Foreskin melanocyte (primary cell): ENCODE measurements at places on chromosomes 2 and 18.

- no peak for DNase-seq
Measured at GRCh38 chr2:20637147-20637546, 13.8 kb downstream of the HS1BP3 start.

GRCh38 chr2:74079522-74080341, 68.0 kb downstream of the BOLA3 start:
- DNase-seq: no peak

DNA sequence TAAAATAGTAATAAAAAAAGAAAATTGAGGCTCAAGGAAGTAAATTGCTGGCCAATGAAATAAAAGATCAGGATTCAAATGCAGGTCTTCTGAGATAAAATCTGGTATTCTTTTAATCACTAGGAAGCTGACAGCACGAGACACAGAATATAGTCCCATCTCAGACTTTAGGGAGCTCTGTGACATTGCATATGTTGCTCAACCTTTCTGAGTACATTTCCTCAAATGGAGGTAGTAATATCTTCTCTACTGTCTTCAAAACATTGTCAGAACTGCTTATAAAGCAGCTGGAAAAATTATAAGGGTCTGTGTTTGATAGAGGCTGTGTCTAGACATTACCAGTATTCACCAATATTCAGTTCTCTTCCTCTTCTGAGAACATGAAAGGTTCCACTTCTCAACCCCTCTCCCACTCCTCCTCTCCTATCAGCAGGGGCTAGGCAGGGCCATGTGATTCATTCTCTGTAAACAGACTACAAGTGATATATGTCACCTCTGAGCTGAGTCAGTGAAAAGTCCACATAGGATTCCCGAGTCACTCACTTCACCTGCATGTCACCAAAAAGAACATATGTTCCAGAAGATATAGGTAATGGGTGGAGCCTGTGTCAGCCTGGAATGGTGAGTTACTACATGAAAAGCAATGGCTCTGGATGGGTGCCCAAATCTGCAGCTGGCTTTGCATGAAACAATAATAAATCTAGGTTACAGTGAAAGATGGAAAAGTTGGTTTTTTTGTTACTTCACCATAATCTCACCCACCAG, 7.1 kb downstream of the KCNE4 start:
- no peak for DNase-seq

- no peak for DNase-seq
Measured at GRCh38 chr2:126381091-126381490, 274.9 kb upstream of the GYPC start.

- no peak for DNase-seq
Measured at GRCh38 chr2:224545884-224546644, 39.1 kb downstream of the CUL3 start.

DNA sequence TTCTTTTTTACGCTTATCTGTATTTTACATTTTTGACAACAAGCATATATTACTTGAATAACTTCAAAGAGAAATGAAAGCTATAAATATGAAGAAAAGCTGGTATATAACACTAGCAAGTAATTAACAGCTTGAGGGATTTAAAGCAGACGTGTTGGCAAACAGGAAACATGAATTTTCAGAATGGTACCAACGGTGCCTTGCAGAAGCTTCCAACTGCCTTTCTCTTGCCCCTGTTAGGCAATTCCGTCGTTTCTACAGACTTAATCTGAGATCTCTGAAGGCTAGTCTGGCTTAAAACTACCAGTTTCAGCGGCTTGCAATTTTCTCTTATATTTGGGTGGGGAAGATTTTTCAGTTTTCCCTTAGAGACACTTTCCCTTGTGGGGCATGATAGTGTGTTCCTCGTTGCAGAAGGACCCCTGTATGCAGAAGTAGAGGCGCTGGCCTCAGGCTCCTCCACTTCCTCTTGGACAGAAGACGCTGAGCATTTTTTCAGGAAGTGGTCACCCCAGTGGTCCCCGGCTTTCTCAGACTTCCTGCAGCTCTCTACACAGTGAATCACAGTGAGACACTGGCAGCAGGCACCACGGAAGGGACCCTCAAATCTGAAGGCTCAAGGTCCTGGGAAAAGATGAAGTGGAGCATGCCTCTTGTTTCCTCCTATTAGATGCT, 56.2 kb upstream of the SLC16A14 start:
- DNase-seq: no peak

- peak; percentile 23 for DNase-seq
Measured at GRCh38 chr18:68735483-68736343, 20.8 kb upstream of the TMX3 start.

GRCh38 chr18:45503990-45504389, 111.3 kb upstream of the SLC14A2 start:
- DNase-seq: no peak

GRCh38 chr2:109601783-109602182, 12.0 kb downstream of the SEPTIN10 start:
- no peak for DNase-seq

DNA sequence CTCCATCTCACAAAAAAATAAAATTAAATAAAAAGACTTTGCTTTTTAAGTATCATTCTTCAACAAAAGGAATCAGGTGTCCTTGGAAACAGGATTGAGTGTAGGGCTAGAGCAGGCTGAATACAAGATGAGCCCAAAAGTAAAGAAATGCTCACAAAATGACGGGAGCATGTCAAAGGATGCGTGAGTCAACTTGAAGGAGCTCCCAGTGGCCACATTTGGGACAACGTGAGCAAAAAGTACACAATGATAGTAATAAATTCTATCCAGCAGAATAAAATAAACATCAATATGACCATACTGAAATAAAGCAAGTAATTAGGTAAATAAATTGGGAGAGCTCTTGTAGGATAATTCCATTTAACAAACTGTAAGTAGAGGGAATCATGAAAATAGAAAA, 220.7 kb downstream of the PHLPP1 start:
- no peak for DNase-seq

DNA sequence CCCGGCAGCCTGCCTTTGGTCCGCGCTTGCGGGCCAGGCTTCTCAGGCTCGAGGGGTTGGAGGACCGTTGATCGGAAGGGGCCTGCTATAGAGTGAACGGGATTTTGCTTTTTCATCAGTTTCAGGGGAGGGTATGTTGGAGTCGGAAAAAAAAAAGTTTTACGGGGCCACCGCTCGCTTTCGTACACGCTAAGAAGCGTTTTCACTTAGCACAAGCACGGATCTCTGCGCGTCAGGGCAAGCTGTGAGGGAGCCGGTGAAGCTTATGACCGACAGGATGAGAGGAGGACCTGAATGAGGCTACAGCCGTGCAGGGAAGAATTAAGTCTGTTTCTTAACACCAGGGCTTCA, 443 bp downstream of the CPSF3 start:
- no peak for DNase-seq

GRCh38 chr2:156215656-156216055, 116.9 kb downstream of the NR4A2 start:
- DNase-seq: no peak

DNA sequence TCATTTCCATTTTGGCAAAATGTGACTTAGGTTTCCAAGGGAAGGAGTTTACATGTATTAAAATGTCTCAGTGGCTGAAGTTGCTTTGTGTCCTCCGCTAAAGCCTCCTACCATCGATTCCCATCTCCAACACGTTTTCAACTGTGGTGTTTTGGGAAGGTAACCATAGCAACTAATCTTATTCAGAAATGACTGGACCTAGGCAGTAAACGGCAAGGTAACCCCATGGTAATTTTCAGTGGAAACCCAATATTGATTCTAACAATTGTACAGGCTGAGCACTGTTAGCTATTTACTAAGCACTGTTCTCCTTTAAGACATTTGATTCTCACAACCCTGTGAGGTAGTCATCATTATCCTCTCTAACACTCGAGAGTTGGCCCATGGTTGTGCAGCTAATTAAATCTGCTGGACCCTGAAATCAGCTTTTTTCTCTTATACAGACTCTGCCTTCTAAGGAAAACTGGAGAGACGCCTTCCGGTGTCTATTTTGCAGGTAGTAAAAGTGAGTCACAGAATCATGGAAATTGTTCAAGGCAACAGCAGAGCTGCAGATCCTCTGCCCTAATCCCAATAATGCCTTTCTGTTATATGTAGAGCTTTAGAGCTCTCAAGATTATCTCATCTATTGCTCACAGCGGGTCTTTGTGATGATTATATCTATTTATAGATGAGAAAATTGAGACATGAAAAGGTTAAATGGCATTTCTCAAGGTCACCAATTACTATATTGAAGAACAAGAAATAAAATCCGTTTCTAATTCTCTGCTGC, 36.2 kb downstream of the FASTKD2 start:
- no peak for DNase-seq

- no peak for DNase-seq
Measured at GRCh38 chr2:69116438-69116837, 103.5 kb downstream of the ANTXR1 start.

GRCh38 chr2:181468811-181469210, 11.6 kb downstream of the ITGA4 start:
- no peak for DNase-seq

GRCh38 chr18:12911025-12911928, 27.2 kb upstream of the PTPN2 start:
- peak; percentile 11 for DNase-seq

DNA sequence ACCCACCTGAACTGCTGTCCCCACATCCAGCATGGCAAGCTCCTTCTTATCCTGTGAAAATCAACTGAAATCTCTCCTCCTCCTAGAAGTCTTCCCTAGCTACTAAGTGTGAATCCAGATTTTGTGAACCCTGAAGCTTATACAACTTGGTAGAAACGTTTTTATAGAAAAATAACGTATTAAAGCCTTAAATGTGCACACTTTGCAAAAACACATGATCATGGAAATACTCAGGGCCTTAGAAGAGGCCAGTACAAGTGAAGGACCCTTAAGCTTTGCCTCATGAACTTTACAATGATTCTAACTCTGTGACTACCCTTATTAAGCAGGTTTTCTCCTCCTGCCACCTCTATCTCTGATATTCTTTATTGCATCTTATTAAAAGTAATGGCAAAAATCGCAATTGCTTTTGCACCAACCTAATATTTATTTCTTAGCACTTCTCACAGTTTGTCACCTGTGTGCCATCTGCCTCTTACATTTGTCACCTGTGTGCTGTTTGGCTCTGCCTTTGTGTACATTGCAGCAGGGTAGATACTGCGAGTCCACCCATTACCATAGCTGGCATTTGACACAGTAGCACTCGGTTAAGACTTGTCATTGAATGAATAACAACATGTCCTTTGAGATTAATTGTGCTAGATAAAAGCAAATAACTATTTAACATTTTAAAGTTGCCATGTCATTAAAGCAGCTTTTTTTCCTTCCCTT, 42.2 kb downstream of the FRZB start:
- DNase-seq: no peak

DNA sequence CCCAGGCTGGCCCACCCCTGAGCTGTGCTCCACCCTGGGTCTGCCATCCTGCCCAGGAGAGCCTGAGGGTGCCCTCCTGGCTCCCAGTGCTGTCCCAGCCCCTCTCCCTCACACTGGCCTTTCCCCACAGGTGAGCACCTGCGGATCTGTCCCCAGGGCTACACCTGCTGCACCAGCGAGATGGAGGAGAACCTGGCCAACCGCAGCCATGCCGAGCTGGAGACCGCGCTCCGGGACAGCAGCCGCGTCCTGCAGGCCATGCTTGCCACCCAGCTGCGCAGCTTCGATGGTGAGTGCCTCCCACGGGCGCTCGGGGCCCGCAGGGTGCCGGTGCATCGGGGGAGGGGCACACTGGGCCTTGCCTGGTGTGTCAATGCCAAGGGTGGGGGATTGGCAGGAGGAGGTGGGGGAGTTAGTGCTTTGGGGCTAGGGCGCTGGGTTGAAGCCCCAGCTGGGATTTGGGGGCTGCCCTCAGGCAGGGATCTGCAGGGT, 23.5 kb downstream of the GPC1 start:
- DNase-seq: no peak

DNA sequence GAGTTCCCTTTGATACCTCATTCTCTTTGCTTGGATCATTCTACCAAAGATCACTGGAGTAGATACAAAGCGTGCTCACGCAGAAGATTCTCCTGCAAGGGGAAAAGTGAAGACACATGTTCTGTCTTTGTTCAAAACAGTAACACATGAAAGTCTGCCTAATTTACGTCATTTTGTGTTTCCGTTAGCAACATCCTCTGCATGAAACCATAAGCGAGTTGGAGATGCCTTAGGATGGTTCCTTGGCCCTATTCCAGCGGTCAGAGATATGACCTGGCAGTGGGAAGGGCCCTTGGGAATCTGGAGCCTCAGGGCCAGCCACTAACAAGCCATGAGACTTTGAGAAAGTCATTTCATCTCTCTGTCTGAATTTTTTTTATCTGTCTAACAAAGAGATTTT, 180.9 kb upstream of the TWIST2 start:
- peak; percentile 92 for DNase-seq

DNA sequence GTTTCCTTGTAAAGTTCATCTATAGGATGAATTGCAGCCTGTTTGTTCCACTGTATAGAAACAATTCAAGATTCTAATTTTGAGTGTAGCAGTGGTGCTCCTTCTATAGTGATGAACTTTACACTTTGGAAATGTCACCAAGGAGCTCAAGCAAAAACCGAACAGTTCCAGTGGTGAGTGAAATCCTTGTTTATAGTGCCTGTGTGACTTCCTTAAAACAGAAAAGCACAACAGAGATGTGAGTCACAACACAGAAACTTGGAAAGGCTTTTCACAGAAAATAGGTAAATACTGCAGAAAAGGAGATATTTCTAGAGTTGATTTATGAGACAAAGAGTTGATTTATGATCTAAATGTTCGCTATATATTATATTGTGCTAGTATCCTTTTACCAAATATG, 482.0 kb downstream of the PTPRM start:
- peak; percentile 38 for DNase-seq

DNA sequence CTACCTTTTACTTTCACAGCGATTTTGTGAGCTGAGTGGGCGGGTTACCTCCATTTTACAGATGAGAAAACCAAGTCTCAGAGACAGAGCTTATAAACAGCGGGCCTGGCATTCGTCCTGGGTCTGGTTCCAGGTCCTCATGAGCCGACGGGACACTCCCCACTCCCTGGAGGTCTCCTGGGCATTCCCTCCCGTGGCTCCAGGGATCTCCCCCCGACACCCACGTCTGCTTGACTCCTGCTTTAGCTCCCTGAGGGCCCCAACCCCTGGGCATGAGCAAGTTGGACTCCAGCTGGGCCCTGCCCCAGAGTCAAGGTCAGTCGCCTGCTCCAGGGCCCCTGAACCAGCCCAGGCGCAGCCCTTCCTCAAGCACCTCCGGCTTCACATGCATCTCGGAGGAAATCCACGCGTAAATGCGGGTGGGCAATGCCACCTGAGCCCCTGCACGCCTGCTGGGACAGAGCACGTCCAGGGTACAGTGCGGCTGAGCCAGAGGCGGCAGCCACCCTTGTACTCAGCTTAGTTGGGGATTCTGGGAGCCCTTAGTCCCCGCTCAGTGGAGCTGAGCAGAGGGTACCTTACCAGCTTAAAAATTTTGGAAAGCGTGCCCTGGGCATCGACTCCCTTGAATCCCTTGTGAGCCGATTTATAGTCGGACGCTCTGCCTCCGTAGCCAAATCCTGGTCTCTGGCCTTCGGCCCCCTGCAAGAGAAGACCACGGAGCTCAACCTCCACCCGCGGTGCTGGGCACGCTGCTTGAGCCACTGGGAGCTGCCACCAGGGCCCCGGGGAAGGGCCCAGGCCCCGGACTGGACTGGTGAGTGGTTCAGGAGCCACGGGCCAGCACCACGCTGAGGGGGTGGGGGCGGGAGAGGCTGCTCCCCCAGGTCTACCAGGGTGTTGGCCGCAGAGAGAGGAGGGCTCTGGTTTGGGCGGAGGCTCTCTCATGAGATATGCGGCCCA, 148.1 kb downstream of the MBP start:
- no peak for DNase-seq

GRCh38 chr2:201854841-201855240, 48.5 kb downstream of the CDK15 start:
- DNase-seq: no peak
